ENCODE measurements at places on chromosomes 11 and 22.

- DNase-seq, result no peak
Measured at GRCh38 chr11:109511598-109511997, 89.6 kb downstream of the C11orf87 start.

GRCh38 chr11:326842-327580 is 6.4 kb upstream of the IFITM3 start:
- DNase-seq, result peak; percentile 47

DNA sequence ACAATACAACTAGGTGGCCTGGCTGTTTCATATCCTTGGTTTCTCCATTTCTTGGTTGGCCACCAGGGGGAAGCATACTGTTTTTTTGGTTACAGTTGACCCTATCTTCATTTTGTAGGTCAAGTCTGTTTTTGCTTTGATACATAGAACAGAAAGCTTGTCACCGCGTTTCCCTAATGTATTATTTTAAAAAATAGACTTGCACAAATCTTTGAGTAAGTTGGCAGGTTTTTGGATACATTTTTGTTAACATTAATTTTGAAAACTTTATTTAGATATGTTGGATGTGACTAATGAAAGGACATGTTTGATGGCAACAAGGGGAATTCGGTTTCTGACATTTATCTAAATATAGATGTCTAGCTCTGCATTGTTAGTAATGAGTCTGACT is 3.0 kb downstream of the NCR3LG1 start:
- no peak for DNase-seq

- no peak for DNase-seq
Measured at GRCh38 chr11:118634431-118635236, 27.2 kb downstream of the PHLDB1 start.

DNA sequence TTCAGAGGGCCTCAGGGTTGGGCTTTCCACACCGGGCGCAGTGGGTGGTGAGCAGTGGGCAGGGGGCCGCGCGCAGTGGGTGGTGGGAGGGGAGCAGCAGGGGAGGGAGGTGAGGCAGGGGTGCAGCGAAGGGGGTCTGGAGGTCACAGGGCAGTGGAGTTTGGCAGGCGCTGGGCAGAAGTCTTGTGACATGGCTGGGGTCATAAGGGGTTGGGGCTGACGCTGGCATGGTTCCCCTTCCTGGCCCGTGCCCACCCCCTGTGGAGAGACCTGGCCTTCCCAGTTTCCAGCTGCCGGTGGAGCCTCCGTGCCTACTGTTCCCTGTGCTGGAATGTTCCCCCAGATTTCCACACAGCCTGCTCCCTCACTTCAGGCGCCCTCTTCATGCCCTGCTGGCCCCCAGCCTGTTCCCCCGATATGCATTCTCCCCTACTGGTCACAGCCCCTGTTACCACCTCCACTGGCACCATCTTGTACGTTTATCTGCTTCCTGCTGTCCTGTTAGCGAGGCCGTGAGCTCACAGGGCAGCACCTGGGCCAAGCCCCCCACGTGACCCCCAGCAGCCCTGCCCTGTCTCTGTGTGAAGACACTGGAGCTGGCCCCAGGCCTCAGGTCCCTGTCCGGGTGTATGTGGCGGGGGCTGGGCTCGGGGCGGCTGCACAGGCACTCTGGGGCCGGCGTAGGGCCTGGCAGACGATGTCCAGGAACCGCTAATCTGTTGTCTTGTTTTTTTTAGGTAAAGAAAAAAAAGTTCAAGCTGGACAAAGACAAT is 111.6 kb downstream of the KCNQ1OT1 start:
- DNase-seq, result no peak

GRCh38 chr22:41875531-41876270 is 39.2 kb downstream of the SHISA8 start:
- no peak for DNase-seq

- peak; percentile 47 for DNase-seq
Measured at GRCh38 chr11:66421492-66422205, 814 bp downstream of the NPAS4 start.

DNA sequence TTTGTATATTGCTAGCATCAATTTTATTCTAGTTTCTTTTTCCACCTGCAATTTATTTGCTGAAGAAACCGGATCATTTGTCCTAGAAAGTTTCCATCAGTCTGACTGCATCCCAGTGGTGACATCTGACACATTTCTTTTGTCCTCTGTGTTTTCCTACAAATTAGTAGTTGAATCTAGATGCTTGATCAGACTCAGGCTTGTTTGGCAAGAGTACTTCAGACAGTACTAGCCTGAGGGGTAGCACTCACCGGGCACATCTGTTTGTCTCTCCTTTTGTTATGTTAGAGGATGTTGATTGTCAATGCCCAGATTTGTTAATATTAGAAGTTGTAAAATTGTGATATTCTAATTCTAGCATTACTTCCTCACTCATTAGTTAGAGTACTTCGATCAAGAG is 204.8 kb downstream of the SWAP70 start:
- no peak for DNase-seq

- DNase-seq, result no peak
Measured at GRCh38 chr11:76329084-76329648, 51.8 kb downstream of the THAP12 start.

DNA sequence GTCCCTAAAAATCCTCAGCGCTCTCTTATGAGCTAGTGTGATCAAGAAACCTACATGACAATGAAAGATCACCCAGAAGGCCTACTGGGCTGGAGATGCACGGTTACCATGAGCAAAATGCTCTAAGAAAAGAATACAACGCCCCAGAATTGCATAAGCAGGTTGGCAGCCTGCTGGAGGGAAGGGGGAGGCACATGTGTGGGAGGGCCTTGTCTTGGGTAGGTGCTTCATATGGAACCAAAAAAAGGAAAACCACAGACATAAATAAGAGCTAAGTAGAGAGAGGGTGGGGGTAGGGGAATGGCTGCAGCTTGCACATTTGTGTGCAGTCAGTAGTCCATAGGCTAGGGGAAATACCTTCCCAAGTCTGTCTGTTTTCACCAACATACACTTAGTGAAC is 2.8 kb downstream of the SIAE start:
- DNase-seq, result no peak

- peak; percentile 17 for DNase-seq
Measured at GRCh38 chr22:41596776-41597634, 7.4 kb upstream of the PMM1 start.

- DNase-seq, result no peak
Measured at GRCh38 chr11:123100379-123101085, 38.6 kb upstream of the HSPA8 start.

GRCh38 chr11:35927104-35927503 is 16.8 kb upstream of the LDLRAD3 start:
- no peak for DNase-seq
